ENCODE measurements at places on chromosomes 3 and 15.

- no peak for DNase-seq
These were observed 64.3 kb downstream of the EPHB1 start for GRCh38 chr3:134859341-134859740.

DNA sequence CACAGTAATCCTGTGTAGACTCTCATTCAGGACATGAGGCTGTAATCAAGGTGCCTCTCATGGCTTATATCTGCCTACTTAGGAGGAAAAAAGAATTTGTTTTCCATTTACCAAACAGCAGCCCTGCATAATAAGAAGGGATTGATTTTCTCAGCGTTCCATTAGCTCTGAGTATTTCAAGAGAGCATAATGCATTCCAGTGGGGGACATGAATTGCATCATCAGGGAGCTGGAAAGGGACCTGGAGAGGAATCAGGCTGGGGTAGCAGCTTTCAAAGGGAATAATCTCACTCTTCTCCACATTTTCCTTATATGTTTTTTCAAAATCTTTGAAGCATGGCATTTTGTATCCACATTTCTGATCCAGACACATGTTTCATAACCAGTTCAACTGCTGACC lies 150.6 kb upstream of the ANKRD28 start:
- DNase-seq = no peak

GRCh38 chr3:111521891-111522290 lies 20.1 kb upstream of the CD96 start:
- no peak for DNase-seq

DNA sequence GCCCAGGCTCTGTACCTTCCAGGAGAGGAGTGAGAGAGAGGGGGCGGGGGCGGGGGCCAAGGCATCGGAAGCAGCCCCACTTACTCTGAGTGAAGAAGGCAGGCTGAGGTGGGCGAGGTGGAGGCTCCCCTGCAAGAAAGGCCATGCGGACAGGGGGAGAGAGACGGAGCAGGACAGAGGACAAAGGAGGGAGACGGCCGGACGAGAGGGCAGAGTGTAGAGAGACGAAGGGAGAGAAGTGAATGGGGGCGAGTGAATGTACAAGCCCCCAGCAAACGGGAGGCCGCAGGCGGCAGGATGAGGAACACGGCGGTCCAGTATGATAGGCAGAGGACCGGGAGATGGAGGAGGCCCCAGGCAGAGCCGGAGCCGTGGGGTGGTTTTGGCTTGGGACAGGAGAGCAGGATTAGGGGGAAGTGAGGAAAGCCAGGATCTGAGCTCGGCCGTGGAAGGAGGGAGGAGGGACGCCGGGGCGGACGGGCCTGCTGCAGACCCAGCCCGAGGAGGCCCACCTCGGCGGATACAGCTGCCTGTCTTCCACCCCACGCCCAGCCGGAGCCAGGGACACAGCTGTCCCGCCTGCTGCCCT lies 38.8 kb downstream of the TNK2 start:
- DNase-seq = no peak

- no peak for DNase-seq
These were observed 10.0 kb upstream of the SNTN start for GRCh38 chr3:63642488-63642887.

- DNase-seq = no peak
These were observed 232.6 kb downstream of the NTRK3 start for GRCh38 chr15:88023914-88024313.
